GM13977 (cell line): ENCODE measurements at places on chromosomes 12 and 14.
A peak's percentile ranks its signal among the peaks of the same experiment; 100 is the strongest.

GRCh38 chr14:68603533-68604360, 189.1 kb downstream of the ZFP36L1 start:
- no peak for DNase-seq

DNA sequence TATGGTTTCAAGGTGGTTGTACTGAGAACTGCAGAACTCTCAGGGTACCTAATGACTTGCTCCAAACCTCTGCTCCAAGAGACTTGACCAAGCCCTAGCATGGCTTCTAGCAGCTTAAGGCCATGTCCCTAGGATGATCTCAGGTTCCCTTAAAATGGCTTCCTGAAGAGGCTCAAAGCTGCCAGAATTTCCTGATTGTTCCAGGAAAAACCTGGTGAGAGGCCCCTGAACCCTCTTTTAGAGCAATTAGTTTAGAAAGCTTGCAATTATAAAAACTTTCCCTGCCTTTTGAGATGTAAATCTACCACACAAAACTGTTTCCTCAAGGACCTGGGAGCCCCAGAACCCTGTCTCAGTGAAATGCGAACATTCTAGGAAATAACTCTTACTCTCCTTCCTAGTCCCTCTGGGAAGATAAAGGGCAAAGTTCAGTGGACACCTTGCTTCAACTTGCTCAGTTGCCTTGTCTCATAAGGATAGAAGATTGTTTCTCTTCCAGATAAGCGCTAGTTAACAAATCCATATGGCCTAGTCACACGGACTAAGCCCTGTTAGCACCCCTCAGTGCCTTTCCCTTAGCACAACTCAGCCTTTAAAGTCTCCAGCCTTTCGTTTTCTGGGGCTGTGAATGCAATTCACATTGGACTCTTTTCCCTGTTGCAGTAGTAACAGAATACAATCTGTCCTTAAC, 2.5 kb downstream of the CMAS start:
- DNase-seq = no peak

DNA sequence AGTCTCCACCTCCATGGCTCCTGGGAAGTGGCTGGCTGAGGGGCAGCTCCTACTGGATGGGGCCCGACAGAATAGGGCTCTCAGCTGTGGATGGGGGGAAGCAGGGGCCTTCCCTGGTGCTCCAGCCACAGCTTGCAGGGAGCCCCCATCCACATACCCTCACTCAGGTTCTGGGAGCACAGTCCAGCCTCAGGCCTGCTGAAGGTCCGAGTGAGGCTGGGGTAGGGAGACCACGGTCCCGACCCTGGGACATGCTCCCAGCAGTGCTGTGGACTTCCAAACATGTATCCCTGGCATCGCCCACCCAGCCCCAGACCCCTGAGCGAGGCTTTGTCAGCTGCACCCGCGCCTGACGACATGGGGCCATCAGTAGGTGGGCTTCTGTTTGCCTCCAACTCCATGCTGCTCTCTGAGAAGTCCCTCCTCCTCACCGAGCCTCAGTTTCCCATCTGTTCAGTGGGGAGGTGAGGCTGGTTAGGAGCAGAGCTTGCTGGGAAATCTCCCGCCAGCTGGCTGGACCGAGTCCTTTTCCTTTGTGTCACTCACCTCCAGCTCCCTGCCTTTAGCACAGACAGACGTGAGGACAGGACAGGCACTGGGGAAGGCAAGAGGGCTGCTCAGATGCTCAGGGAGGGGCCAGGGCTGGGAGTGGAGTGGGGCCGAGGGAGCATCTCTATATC, 9.1 kb upstream of the ATG101 start:
- no peak for DNase-seq

- DNase-seq = no peak
Measured at GRCh38 chr14:94163796-94164195, 10.3 kb upstream of the PPP4R4 start.

- DNase-seq = no peak
Measured at GRCh38 chr12:1603269-1603993, 9.1 kb upstream of the FBXL14 start.

- no peak for DNase-seq
Measured at GRCh38 chr12:74489543-74489942, 48.1 kb upstream of the ATXN7L3B start.

GRCh38 chr14:50233166-50233950, 2.0 kb upstream of the SOS2 start:
- no peak for DNase-seq

DNA sequence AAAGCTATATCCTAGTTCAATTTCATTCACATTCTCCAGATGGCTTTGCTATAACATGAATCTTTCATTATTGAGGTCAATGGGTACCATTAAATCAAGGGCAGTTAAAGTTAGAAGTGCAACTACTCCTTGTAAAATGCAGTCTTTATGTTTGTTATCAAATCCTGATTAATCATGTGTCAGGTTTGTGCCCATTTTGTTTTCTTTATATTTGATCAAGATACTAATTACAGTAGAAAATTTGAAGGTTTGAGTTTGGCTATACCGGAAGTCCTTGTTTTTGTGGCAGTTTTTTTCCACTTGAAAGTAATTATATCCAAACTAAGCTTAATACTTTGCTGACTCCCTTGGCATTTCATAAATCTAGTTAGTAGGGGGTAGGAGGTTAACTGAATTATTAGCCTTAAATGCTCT, 513.0 kb downstream of the DIO2 start:
- DNase-seq = no peak

DNA sequence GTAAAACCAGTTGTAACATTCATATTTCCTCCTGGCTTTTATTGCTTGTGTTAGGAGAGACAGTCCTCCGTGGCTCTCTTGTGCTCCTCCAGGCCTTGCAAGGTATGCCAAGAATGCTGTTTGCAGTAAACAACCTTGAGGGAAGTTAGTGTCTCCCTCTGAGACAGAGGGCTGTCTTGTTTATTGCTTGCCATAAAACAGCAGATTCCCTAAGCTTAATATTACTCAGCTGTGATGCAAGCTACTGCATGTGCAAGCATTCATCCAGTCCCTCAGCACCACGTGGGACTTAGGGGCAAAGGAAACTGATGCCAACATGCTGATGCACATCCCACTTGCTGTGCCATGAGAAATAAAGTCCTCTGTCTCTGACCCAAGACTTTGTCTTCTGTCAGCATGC, 6.6 kb downstream of the POMT2 start:
- no peak for DNase-seq

DNA sequence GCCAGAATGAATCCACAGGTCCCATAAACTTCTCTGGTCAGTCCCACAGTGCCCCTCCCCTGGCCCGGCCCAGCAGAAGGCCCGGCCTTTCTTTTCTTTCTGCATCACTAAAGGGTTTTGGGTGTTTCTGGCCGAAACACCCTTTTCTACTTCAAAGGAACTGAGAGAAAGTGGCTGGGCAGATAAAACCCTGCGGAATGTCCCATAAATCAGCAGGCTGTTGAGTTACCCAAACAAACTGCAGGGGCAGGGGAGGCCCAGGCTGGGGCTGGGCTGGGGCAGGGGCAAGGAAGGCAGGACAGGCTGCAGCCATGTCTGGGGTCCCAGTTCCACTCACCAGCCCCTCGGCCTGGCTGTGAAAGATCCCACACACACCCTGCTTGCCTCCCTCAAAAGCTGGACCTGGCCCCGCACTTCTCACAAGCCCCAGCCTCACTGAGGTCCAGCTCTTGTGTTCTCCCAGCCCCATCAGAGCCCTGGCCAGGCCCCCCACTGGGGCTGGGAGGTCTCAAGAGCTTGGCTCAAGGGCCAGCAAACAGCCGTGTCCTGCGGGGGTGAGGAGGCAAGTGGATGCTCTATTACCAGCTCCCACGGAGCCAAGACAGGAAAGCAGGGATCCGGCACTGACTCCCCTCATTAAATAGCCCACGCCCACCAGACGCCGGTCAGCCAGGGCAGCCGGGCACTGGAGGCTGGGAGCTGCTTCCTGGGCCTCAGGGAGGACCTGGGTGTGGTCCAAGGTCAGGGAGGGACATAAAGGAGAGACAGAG, 41.9 kb downstream of the CCNK start:
- DNase-seq = no peak

GRCh38 chr14:48325486-48325885, 650.1 kb upstream of the MDGA2 start:
- DNase-seq = no peak

- DNase-seq = no peak
Measured at GRCh38 chr14:73755434-73756014, 41.3 kb upstream of the PNMA1 start.

- DNase-seq = no peak
Measured at GRCh38 chr12:121983536-121984210, 38.0 kb upstream of the BCL7A start.

DNA sequence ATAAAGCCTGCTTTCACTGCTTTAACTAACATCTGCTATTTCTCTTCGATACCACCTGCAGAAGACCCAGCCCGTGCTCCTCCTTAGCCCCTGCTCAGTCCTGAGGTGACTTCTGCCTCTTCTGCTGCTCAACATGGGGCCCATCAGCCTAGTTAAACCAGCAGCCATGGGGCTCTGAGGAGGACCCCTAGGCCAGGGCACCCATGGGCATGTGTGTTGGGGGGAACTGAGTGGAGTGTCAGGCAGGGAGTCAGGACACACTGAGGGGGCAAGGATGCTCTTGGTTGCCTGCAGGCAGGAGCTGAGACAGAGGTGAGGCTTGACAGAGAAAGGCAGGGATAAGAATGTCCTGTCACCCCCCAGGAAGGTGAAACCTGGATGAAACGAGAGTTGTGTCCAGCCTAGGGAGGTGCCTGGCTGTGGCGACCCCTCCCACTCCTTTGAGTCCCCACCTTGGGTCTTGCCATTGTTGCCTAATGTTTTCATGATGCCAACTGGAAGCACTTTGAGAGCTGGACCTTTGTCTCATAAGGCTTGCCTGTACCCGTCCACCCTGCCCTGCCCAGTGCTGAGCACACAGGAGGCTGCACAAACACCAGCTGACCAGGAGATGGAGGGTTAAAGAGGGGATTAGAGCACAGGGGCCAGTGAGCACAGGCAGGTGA, 12.5 kb upstream of the RABGGTA start:
- no peak for DNase-seq

DNA sequence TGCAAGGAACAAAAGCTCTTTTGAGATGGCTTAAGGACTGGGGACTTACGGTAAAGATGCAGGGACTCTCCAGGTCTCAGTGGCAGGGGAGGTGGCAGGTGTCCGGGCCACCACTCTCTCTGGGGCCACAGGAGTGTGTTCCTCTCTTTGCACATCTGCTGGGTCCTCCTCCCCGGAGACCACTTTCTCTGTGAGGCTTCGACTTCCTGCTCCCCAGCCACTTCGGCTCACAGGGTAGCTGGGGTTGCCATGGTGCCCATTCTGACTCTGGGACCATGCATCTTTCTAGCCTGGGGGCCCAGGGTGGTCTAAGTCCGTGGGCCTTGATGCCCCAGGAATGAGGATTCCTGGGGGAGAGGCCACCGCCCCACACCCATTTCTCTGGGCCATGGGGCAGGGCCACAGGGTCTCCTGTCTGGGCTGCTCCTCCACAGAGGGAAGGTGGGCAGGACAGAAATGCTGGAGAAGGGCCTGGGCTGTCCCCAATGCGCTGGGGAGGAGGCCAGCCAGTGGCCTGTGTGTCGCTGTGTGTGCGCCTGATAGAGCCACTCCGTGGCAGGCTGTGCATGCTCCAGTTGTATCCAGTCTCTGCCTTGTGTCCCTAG, 38.5 kb downstream of the CCDC92 start:
- DNase-seq = no peak

DNA sequence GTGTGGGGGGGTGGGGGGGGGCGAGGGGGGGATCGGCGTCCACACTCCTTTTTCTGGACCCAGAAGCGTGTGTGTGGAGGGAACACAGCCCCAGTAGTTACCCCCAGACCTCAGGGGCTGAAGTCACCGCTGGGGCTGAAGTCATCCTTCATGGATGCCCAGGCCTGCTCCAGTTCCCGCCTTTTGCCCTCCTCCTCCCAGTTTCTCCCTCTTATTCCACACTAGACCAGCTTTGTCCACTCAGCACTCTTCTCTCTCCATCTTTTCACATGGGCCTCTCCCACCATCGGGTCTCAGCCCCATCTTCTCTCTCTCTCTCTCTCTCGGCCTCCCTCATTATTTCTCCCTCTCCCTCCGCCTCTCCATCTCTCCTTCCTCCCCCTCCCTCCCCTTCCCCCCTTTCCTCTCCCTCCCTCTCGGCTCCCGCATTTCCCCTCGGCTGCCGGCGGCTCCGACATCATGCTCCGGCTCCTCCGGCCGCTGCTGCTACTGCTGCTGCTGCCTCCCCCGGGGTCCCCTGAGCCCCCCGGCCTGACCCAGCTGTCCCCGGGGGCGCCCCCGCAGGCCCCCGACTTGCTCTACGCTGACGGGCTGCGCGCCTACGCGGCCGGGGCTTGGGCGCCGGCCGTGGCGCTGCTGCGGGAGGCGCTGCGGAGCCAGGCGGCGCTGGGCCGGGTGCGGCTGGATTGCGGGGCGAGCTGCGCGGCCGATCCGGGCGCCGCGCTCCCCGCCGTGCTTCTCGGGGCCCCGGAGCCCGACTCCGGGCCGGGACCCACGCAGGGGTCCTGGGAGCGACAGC, at the start of gene P3H3:
P3H3 (plus strand) TSS at position 426 of the 799 bp plus-strand sequence; CDS start at position 460, 34 bp downstream.
- DNase-seq = peak; percentile 69

DNA sequence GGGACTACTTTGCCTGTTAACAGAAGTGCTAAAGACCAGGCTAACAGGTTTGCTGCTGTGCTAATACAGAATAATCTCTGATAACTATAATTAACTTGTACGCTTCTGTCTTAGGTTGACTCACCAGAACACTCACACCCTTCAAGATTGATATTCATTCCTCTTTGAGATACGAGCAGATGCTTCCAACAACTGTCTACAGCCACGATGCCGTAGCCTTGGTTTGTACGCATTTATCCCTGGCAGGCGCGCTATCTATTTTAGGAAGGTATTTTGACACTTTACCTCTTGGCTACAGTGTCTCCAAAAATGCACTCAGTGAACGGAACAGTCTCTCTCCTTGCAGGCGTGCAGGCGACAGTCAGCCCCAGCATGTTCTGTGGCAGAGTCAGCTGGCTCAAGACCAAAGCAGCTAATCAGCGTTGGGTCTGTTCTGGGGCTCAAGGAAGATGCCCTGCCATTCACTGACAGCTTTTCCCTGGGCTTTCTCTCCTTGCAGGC, 146.4 kb upstream of the PRICKLE1 start:
- DNase-seq = no peak

GRCh38 chr14:22471545-22472121, 117.4 kb downstream of the DAD1 start:
- no peak for DNase-seq

- peak; percentile 14 for DNase-seq
Measured at GRCh38 chr12:52254965-52255751, 19.3 kb upstream of the KRT86 start.
